ENCODE measurements at places on chromosomes 11 and 22. TPM values are rescaled to one million over a fixed set of nuclear protein-coding genes. Genes with fewer than 3 reads are reported as not detected.

DNA sequence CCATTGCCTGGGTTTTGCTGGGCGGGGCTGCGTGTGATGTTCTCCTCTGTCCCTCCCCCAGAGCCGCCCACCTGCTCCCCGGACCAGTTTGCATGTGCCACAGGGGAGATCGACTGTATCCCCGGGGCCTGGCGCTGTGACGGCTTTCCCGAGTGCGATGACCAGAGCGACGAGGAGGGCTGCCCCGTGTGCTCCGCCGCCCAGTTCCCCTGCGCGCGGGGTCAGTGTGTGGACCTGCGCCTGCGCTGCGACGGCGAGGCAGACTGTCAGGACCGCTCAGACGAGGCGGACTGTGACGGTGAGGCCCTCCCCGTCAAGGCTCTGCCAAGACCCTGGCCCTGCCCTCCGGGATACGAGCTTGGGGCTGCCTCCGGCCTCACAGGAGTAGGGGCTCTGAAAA lies 27.0 kb upstream of the PPP6R3 start:
- no peaks in the 10 kb centered on the region for H3K4me1 ChIP-seq
- H3K4me3 ChIP-seq = no peak overlapping the region
- H3K27ac ChIP-seq = no peak overlapping the region

DNA sequence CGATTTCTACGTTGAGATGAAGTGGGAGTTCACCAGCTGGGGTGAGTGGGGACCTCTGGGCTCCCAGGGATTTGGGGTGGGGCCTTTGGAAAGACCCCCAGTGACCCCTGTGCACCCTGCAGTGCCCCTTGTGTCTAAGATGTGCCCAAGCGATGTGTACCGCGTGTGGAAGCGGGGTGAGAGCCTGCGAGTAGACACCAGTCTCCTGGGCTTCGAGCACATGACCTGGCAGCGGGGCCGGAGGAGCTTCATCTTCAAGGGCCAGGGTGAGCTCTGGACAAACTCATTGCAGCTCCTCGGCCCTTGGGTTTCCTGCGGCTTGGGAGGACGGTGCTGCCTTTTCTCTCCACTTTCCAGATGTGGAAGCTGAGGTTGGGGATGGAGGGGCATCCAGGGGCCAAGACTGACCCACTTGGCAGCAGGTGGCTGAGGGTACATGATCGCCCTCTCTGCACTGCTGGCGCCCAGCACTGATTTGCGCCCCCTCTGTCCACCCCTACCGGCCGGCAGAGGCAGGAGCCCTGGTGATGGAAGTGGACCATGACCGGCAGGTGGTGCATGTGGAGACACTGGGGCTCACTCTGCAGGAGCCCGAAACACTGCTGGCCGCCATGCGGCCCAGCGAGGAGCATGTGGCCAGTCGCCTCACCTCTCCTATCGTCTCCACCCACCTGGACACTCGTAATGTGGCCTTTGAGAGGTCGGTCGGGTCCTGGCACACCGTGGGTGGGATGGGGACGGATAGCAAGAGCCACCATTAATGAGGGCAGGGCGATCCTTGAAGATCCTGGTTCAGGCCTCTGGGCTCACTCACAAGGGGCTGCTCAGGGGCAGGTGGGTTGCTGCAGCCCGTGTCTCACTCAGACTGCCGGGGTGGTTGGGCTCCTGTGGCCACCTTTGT lies 2.6 kb downstream of the ANKRD13D start:
- no peak overlapping the region for H3K4me3 ChIP-seq
- no peaks in the 10 kb centered on the region for H3K27me3 ChIP-seq
- H3K27ac ChIP-seq = no peak overlapping the region
- H3K36me3 ChIP-seq = peaks cover 54% of the 10 kb centered on the region
- no peak for DNase-seq
- H3K4me1 ChIP-seq = peaks cover 61% of the 10 kb centered on the region

DNA sequence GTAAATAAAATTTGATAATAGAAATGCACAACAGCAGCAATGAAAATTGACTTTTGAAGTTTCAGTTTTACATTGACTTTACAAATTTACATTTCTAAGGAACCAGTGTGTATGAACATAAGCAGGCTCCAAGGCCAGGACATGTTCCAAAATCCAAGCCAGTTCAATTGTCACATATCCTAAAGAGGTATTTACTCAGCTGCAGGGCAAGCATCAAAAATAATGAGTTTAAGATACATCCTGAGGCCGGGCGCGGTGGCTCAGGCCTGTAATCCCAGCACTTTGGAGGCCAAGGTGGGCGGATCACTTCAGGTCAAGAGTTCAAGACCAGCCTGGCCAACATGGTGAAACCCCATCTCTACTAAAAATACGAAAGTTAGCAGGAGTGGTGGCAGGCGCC lies 39.0 kb upstream of the AKIP1 start:
- DNase-seq = no peak
- peaks cover 26% of the 10 kb centered on the region for H3K27me3 ChIP-seq
- H3K27ac ChIP-seq = no peak overlapping the region
- no peaks in the 10 kb centered on the region for H3K36me3 ChIP-seq
- H3K4me1 ChIP-seq = peaks cover 7% of the 10 kb centered on the region
- no peak overlapping the region for H3K4me3 ChIP-seq

DNA sequence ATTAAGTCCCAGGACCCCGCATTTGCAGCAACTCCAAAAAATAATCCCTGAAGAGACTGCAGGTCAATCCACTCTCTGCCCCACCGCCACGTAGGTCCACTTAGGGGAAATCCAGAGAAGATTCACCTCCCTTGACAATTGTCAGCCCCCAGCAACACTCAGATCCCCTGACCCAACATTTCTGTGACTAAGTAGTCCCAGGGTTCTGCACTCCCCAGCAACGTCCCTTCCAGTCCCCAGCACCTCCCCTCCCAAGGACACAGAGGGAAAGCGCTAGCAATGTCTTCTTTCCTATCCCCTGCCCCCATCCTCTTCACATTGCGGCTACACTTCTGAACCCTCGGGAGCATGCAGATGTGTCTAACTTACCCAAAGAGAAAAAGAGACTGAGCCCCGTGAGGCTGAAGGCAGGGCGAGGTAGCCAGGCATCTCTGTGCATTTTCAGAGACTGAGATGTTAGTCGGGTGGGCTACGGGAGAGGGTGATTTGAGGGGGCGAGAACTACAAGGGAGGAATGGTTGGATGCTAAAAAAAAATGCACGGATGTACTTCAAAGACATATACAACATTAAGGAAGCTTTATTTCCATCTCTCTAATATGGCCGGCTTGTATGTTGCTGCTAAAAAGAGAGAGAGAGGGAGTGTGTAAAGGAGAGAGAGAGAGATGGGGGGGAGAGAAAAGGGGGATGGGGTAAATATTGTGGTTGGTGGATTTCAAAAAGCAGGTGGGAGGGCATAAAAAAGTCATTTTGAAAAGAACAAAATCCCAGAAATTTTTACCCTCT lies at the start of gene SCN2B:
Gene SCN2B, minus strand, starts transcription at position 647 of the 785 bp plus-strand sequence. Its CDS starts 208 bp downstream, at position 439.
- H3K4me1 ChIP-seq = peaks cover 8% of the 10 kb centered on the region
- no peak within 1 kb of the TSS for H3K4me3 ChIP-seq
- peaks cover 8% of the 10 kb centered on the region for H3K27me3 ChIP-seq
- DNase-seq = no peak

DNA sequence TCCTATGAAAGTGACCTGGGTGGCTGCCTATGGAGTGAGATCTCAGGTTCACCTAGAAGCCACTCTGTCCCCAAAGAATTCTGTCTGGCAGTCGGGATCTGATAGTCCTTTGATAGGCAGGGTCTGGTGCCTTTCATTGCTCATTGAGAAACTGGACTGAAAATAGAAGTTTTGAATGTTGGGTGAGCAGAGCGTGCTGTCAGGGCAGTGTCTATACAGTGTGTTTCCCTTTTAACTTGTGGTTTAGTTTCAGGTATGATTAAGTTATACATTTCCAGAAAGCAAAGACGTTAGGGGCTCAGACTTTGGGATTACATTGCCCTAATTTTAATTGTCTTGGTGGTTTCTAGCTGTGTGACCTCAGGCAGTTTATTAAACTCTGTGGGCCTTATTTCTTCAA lies 111.3 kb upstream of the PAX6 start:
- no peak for DNase-seq
- no peaks in the 10 kb centered on the region for H3K4me1 ChIP-seq
- no peak overlapping the region for H3K4me3 ChIP-seq
- no peak overlapping the region for H3K27ac ChIP-seq

GRCh38 chr22:43941449-43941848 lies 13.8 kb upstream of the SAMM50 start:
- H3K27ac ChIP-seq = no peak overlapping the region
- no peak for DNase-seq
- no peak overlapping the region for H3K4me3 ChIP-seq
- peaks cover 7% of the 10 kb centered on the region for H3K4me1 ChIP-seq

DNA sequence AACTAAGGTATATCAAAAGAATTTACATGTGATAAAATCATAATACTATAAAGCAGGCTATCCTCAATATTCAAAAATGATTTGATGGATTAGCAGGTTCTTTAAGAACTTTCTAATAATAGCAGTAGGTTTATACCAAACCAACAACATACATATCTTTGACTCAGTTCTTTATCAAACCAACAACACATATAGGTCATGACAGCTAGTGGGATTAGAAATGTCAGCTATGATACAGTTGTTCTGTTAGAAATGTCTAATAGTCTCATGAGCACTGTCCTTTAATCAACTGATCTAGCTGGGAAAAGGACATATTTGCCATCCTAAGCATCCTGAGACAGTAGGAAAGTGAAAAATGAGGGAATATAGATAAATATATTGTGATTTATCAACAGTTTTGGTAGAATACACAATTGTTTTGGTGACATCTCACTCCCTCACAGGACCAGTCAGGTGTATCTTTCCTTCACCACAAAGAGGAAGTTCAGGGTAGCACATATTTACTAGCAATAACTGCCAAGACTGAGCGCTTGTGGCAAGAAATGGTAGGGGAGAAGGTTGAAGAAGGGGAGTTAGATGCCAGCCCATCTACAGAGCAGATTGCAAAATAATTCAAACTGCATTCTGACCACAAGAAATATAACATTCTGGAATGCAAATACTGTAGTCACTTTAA lies 90.8 kb upstream of the APOA1 start:
- H3K4me3 ChIP-seq = no peak overlapping the region
- no peak for DNase-seq
- H3K4me1 ChIP-seq = peaks cover 77% of the 10 kb centered on the region
- peak overlapping the region; percentile 79 for H3K27ac ChIP-seq

DNA sequence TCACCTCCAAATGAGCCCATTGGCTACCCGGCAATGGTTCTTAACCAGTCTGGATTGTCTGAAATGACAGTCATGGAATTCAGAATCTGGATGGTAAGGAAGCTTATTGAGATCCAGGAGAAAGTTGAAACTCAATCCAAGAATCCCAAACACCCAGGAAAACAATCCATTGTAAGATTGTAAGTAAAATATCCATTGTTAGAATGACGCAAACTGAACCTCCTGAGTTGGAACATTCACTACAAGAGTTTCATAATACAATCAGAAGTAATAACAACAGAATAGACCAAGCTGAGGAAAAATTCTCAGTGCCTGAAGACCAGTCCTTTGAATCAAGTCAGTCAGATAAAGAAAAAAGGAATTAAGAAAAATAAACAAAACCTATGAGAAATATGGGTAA lies 22.1 kb downstream of the OR8G5 start:
- no peak overlapping the region for H3K4me3 ChIP-seq
- H3K27me3 ChIP-seq = no peaks in the 10 kb centered on the region
- H3K27ac ChIP-seq = no peak overlapping the region
- DNase-seq = no peak

GRCh38 chr11:105202844-105203548 lies 63.4 kb upstream of the CARD18 start:
- H3K27me3 ChIP-seq = no peaks in the 10 kb centered on the region
- DNase-seq = no peak
- no peak overlapping the region for H3K27ac ChIP-seq
- H3K4me3 ChIP-seq = no peak overlapping the region
- H3K4me1 ChIP-seq = no peaks in the 10 kb centered on the region

The TRAF6 gene
- total RNA-seq = 27.9 TPM

The APOBEC3F gene
- 4.3 TPM for total RNA-seq

The APOBEC3C gene
- 14.8 TPM for total RNA-seq

The ABCC8 gene
- not detected for total RNA-seq

The MS4A10 gene
- total RNA-seq = not detected

The KRTAP5-8 gene
- total RNA-seq = not detected

The ALDH3B1 gene
- total RNA-seq = 0.44 TPM

The NCR3LG1 gene
- total RNA-seq = 2.2 TPM

Data from CD4-positive, alpha-beta T cell (primary cell).